Mammary microvascular endothelial cell (primary cell): ENCODE measurements at places on chromosomes 6 and 20. TPM values are rescaled to one million over a fixed set of nuclear protein-coding genes. Genes with fewer than 3 reads are reported as not detected.

The HDAC2 gene
- 67.6 and 82.7 TPM in 2 replicates for total RNA-seq

The FAM209B gene
- not detected in 2 replicates for total RNA-seq

The NMBR gene
- not detected in 2 replicates for total RNA-seq

The VIP gene
- total RNA-seq: 0.15 and 0.53 TPM in 2 replicates

The XKR7 gene
- not detected in 2 replicates for total RNA-seq

The BPIFB4 gene
- total RNA-seq: not detected in 2 replicates

The C6orf52 gene
- not detected in 2 replicates for total RNA-seq
